ENCODE measurements at places on chromosomes 1 and 21.

DNA sequence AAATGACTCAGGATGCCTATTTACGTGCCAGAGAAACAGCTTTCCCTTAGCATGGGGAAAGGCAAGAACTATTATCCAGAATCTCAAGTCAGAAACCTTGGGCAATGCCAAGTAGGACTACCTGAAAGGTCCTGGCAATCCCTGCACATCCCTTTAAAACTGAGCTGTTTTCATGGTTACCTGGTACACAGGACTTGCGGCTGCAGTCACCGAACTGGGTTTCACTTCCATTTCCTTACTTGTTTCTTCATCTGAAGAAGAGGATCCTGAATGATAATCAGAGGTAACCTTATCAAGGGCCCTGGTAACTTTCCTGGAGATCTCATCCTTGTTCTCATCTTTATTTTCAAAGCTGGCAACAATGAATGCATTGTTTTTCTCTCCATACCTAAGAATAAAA, 14.3 kb downstream of the BTG3 start:
- DNase-seq: no peak

DNA sequence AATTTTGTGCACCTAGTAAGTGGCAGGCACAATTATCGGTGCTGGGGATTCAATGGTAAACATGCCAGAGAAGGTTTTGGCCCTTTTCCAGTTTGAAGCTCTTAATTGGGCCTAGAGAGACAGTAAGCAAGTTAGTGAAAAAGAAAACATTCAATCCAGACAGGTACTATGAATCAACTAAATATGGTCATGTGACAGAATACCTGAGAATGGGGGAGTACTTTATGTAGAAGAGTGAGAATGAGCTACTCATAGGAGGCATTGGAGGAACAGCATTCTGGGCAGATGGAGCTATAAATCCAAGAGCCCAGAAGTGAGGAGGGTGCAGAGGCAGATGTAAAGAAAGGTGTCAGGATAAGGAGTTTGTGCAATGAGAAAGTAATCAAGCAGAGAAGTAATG, 1017.9 kb downstream of the ADGRL2 start:
- DNase-seq: no peak

DNA sequence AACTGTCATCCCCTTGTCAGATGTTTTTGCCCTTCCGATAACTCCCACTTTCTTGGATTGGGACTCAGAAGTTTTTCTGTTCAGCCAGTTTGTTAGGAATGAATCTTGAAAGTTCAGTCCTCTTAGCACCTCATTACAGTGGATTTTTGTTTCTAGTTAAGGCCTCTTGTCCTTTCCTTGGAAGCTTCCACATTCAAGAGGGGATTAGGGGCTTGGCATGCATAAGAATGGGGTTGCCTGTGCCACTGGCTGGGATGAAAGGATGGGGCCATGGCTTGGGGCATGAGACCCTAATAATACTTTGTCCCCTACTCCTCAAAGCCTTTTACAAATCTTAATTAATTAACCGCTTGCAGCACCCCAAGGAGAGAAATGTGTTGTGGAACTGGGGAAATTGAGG, 2.4 kb upstream of the DHDDS start:
- no peak for DNase-seq

GRCh38 chr1:29907596-29907995, 671.3 kb downstream of the PTPRU start:
- no peak for DNase-seq

GRCh38 chr21:28337315-28337714, 655.4 kb downstream of the LTN1 start:
- DNase-seq: no peak

DNA sequence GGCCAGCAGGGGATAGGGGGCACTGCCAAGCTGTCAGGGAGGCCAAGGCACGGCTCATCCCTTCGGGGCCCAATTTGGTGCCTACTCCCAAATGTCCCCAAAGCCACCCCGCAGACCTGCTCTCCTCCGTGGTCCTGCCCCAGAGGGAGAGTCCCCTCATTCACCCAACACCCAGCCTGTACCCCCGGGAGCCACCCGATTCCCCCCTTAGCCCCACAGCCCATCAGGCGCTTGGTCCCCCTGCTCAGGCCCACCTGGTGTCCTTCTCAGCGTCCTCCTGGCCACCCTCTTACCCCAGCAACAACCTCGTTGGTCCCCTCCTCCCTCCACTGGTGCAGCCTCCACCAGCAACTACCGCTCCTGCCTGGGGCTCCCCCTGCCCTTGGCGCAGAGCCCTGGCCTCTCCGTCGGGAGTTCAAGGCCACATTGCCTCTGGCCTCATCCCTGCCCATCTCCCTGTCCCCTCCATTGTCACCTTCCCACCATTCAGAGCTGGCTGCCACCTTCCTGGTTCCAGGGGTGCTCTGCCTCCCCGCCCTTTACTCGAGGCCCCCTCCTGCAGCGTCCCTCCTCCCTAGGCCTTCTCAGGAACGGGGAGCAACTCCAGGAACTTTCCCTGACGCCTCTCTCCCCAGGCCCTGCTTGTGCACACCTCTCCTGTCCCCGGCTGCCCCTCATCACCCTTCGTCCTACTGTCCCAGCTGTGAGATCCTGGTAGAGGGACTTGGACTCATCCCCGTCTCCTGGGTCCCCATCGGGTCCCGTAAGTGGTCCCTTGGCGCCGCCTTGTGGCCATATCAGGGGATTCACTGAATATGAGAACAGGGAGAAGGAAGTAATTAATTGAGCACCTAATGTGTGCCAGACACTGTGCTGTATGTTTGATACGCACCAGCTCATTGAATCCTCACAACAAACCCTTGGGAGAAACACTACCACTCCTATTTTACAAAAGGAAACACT, 73.9 kb downstream of the RAP1GAP start:
- DNase-seq: no peak

- DNase-seq: no peak
Measured at GRCh38 chr1:246506367-246506673, 759 bp downstream of the SMYD3 start.
